ENCODE measurements at places on chromosomes 13 and 19.

GRCh38 chr13:77523386-77523785 lies 12.1 kb upstream of the SCEL start:
- no peak for DNase-seq

DNA sequence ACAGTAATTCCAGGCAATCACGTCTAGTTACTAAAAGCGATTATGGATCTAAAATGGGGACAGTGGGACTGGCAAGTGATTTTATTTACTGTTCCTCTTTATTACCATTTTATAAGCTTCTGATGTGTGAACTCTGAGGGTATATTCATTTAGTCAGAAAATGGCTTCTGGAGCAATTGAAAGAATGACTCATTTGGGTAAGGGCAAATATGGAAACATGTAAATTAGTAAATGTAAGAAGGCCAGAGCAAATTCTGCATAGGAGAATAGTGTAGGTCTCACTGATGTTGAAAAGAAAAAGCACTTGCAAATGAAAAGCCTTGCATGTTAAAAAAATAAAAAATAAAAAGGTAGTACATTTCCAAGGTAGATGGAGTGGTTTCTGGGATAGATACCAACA lies 262.2 kb downstream of the KLF5 start:
- DNase-seq = no peak

DNA sequence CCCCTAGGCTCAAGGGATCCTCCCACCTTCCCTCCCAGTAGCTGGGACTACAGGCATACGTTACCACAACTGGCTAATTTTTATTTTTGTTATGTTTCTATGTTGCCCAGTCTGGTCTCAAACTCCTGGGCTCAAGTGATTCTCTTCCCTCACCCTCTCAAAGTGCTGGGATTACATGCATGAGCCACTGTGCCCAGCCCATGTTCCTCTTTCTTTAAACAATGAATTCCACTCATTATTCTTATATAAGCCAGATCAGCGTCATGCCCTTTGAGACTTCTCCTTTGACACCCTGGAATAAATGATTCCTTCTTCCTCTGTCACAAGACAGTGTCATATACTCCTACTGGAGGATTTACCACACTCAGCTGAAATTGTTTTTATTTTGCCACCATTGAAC lies 519.9 kb upstream of the SPRY2 start:
- DNase-seq = no peak

DNA sequence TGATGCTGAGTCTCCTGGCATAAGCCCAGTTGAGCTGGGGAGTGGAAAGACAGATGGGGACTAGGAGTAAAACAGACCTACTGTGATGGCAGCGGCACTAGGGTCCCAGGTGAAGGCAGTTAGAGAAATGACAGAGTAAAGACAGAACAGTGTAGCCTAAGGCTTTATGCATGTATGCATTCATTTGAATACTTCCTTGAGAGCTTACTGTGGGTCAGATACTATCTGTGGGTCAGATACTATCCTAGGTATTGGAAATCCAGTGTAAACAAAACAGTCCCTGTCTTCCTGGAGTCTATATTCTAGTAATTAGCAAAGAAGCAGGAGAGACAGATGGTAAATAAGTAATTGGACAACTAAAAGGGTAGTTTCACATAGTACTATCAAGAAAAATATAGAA lies 73.7 kb upstream of the LRCH1 start:
- DNase-seq = no peak

GRCh38 chr13:102914339-102914930 lies 68.6 kb downstream of the ERCC5 start:
- no peak for DNase-seq

DNA sequence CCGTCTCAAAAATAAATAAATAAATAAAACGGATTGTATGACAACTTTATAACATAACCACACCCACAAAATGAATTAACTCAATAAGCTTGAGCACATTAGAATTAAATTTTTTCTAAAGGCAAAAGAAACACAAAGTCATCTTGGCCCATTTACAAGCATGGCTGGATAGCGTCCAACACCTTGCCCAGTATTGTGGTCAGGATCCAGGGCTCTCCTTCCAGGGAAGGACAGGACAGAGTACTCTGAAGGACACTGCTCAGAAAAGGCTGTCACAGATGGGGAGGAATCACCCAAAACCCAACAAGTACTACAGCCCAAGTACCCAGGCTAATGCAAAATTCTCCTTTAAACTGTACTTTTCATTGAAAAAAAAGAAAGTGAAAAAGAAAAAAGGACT lies 27.1 kb downstream of the SUGP2 start:
- DNase-seq = no peak

DNA sequence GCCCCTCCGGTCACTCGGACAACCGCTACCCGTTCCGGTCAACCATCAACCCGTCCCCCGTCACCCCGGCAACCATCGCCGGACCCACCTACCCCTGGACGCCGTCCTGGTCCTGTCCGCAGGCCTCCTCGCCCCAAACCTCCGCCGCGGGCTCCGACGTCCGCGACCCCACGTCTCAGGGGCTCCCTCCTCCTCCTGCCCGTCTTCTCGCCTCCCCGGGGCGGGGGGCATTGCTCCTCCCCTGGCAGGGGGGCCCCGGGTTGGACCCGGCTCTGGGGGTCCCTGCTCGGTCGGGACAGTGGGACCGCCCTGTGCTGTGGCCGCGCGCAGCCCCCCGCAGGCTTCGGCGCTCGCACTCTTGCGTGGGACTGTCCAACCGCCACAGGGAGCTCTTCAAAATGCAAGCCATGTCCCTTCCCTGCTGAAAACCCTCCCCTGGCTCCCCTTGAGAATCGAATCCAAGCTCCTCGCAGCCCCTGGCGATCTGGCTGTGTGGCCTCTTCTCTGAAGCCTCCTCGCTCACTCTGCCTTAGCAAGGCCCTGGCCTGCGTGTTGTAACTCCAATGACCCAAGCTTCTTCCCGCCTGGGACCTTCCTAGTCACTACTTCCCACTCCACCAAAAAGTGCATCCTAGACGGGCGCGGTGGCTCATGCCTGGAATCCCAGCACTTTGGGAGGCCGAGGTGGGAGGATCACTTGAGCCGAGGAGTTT lies 8.4 kb downstream of the EPHX3 start:
- no peak for DNase-seq

- DNase-seq = no peak
Measured at GRCh38 chr19:49499030-49499670, 2.9 kb downstream of the RPS11 start.

- no peak for DNase-seq
Measured at GRCh38 chr19:28509079-28509895, 703.7 kb downstream of the UQCRFS1 start.

GRCh38 chr13:94704377-94705080 lies 7.8 kb downstream of the SOX21 start:
- DNase-seq = no peak

GRCh38 chr19:38912600-38913514 lies 871 bp upstream of the CCER2 start:
- DNase-seq = no peak

- DNase-seq = peak; percentile 99
Measured at GRCh38 chr19:23075031-23075733, 41.6 kb upstream of the ZNF730 start.

GRCh38 chr13:99007414-99007986 lies 29.6 kb upstream of the DOCK9 start:
- no peak for DNase-seq

DNA sequence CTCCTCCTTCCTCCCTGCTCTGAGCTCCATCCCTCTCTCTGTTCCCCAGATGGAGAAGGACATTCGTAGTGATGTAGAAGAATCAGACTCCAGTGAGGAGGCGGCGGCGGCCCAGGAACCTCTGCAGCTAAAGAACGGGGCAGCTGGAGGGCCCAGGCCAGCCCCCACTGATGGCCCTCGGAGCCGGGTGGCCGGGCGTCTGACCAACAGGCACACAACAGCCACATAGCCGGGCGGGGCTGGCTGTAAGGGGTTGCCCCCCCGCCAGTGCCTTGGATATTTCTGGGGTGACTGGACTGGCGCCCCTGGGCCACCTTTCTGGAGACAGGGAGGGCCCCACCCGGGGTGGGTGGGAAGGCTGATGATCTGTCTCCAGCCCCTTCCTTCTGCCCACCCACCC lies 46.3 kb downstream of the CD320 start:
- DNase-seq = no peak

- DNase-seq = no peak
Measured at GRCh38 chr13:43647471-43647870, 139.3 kb downstream of the ENOX1 start.

- no peak for DNase-seq
Measured at GRCh38 chr13:110581506-110582185, 20.1 kb upstream of the RAB20 start.

- no peak for DNase-seq
Measured at GRCh38 chr13:91313581-91313980, 33.9 kb upstream of the MIR17HG start.

- no peak for DNase-seq
Measured at GRCh38 chr13:106625578-106625977, 57.6 kb upstream of the ARGLU1 start.

GRCh38 chr19:48553676-48554384 lies 1.9 kb downstream of the SULT2B1 start:
- peak; percentile 66 for DNase-seq

GRCh38 chr13:44088991-44089413 lies 209.3 kb downstream of the LACC1 start:
- DNase-seq = no peak

GRCh38 chr13:35643625-35644024 lies 167.1 kb upstream of the MAB21L1 start:
- DNase-seq = no peak

DNA sequence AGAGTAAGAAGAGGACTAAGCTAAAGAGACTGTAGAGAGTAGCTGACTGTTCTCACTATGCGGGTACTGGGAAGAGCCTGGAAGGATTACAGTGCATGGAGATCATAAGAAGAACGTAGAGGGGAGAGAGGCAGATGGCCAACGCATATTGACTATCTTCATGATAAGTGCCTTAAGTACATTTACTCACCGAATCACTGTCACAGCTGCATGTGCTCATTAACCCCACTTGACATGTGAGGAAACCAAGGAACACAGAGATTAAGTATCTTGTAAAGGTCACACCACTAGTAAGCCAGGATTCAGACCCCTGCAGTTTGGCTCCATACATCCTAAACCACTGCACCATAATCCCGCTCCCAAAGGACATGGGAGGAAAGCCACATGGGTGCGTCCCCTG lies 34.1 kb downstream of the SMAD9 start:
- peak; percentile 38 for DNase-seq

DNA sequence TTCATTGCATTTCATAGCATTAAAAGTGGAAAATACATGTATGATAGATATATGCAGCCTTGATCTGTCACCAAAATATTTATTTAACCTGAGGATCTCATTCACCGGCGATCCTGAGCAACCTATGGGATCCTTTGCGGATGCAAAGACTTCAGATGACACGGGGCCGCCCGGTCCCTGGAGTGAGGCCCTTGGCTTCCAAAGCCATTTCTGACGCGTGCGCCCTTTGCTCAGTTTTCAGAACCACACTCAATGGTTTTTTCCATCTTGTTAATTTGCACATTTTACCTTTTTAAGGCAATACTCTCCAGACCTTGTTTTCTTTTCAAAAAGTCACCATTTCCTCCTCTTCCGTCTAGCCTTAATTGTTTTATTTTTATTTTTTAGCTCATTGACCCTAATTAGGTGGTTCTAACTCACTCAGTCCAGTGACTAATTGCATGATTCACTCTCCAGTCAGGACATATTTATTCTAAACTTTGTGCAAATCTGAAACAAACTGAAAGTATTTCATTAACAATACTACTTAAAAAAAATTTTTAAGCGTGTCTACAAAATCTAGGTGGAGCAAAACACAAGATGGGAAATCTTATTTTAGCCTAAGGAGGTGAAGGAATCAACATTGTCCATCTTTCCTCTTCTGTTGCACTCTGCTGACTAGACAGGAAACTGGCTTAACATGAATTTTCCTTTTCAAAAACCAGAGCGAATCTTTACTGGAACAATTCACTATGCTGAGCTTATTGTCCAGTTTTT lies 47.9 kb downstream of the COL4A1 start:
- DNase-seq = no peak

DNA sequence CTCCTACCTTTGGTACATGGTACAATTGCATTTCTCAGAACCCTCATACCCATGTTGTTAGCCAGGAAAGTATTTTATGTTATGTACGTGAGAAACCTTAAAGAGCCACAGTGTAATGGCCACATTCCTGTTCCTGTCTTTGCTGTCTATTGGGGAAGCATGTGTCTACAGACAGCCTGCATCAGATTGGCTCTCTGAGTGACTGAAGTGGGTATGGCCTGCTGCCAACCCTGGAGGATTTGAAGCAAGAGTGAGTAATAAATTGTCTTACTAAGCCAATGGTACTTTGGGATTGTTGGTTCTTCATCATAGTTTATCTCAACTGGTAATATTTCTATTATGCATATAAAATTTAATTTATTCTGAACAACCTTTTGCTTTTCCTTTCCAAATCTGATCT lies 574.1 kb downstream of the LMO7 start:
- DNase-seq = no peak

- no peak for DNase-seq
Measured at GRCh38 chr19:31263328-31263727, 85.9 kb downstream of the TSHZ3 start.

DNA sequence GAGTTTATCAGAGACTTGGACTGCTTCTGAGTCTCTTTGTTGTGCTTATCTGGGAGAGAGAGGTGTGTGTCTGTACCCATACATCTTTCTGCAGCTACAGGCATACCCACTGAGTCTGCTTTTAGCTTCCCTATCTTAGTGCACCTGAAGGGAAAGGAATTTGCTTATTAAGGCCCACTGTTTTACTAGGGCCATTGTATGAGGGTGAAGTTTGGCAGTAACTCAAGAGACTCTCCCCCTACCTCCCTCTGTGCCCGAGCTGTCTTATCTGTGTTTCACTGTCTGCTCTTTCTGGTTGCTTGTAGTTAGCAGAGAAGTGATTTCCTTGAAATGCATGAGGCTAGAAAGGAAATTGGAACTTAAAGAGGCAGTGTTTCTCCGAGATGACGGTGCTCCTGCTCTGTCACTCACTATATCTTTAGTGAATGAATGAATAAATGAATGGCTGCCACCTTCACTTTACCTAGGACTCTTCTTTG lies 678 bp upstream of the CD33 start:
- no peak for DNase-seq

- DNase-seq = no peak
Measured at GRCh38 chr19:5932609-5933262, 18.7 kb downstream of the CAPS start.

DNA sequence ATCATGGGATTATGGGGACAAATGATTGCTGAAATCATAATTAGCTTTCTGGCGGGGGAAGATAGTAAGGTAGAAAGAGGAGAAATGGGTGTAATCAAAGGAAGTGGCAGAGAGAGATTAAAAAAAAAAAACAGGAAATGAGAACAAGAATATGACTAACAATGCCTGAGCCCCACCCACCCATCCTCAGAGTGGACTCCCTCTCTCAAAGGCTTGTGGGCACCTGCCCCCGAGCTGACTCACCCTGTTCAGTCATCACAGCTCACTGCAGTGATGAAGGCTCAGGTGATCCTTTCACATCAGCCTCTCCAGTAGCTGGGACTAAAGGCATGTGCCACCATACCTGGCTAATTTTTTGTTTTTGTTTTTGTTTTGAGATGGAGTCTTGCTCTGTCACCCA lies 26.4 kb upstream of the TPT1 start:
- DNase-seq = peak; percentile 45

Measured in NCI-H146 (cell line).